Osteoblast (primary cell): ENCODE measurements at places on chromosomes 16 and 17.

GRCh38 chr17:27567563-27567859 is 63.5 kb upstream of the LGALS9 start:
- peak; percentile 15 for DNase-seq

GRCh38 chr16:81237282-81237681 is 1.2 kb upstream of the BCO1 start:
- peak; percentile 17 for DNase-seq

DNA sequence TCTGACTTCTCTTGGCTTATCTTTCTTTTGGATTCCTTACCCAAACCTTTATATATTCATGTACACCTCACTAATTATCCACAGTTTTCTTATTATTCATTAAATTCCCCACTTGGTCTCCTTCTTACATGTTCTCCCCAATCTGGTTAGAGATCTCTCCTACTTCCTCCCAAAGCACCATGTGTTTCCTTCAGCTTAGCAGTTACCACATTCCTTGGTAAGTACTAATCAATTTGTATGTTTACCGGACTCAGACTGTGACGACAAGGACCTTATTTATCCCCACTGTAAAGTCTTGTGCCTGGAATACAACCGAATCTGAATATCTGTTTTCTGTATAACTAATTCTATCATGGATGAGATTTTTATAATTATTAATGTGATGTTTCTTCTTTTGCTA is 389.5 kb downstream of the KCNJ2 start:
- no peak for DNase-seq

DNA sequence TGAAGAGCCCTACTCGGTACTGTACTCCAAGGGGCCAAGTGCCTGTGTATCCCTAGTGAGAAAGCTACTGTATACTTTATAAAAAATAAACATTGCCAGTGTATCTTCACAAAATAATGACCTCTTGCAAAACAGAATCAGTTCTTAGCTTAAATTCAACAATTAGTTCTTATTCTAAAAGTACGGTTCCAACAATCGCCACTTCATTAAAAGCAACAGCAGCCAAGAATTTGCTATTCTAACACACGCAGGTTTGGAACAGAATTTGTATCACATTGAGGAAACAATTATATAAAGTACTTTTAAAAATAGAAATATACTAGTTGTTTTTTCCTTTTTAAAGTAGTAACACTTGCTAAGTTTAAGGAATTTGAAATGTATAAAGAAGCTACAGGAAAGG is 48.5 kb downstream of the CEP95 start:
- no peak for DNase-seq
